Activated T-helper 1 cell treated with Interleukin-2 at 50 U/mL for 16 hours (primary cell): ENCODE measurements at places on chromosomes 5 and 9.

GRCh38 chr9:100819980-100820379 is 208.5 kb upstream of the PLPPR1 start:
- DNase-seq: no peak

DNA sequence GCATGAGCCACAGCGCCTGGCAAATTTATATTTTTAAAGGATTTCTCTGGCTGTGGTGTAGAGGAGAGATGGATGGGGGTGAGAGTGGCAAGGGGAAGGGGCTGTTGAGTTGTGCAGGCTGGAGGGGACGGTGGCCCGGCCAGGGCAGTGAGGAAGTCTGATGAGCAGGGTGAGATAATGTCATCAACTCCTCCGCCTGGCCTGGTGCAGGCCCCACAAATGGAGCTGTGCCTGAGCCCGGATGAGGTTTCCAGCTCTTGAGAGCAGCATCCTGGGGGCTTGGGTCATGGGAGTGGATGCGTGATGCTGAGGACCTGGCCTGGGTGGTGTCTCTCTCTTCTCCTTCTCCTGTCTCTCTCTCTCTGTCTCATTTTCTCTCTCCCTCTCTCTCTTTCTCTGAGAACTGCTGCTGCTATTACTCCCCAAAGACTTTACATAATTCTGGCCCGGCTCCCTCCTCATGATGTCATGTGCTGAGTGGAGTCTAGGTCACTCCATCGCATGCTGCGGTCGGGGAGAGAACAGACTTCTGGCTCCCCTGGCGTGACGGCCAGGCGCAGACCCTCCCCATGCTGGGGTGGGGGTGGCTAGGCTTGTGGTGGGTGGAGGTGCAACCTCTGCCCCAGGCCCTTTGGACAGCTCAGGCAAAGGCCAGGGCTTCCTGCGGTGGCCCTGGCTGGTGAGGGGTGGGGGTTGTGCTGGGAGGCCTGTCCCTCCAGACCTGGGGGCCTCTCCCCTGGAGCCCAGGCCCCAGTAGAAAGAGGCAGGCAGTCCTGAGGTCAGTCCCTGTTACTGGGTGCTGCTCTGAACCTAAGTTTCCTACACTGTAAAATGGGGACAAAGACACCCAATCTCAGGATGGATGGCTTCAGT is 26.4 kb downstream of the FGF18 start:
- no peak for DNase-seq

DNA sequence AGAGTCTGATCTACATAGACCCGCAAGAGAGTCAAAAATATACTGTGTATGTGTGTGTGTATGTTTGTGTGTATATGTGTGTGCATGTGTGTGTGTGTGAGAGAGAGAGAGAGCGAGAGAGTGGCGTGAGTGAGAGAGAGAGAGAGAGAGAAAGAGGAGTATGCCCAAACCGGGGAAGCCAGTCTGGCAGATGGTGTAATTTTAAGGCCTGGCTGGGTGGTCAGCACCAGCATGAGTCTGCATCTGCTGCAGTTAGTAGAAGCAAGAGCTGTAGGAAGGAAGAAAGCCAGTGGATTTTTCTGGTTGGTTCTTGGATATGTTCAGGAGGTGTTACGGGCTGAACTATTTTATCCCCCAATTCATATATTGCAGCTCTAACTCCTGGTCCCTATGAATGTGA is 75.2 kb downstream of the ACTBL2 start:
- no peak for DNase-seq

DNA sequence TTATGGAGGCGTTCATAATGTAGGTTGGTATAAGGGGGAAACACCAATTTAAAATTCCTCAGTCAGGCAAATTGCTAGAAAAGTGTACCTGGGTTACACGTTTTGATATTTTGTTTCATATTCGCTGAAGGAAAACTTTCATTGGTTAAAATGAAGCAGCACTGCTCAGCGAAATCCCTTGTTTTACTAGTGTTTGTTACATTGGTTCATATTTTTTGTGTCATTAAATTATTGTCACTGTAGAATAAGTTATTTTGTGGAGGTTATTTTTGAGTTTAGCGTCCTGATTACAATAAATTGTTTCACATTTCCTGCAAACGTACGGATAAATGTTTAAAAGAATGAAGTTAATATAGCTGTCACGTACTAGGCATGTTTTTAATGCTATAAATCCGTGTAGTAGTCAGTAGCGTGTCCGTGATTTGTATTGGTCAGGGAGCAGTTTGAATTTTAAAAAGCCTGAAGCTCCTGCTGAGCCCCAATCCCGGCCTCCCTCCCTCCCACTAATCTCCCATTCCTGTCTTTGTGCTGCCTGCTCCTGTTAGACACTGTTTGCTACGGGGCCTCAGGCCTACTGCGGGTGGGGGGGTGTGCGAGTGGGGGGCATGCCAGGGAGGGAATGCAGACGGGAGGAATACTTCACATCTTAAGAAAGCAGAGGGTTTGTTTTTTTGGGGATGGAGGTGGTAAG is 2.0 kb downstream of the NIPBL start:
- DNase-seq: no peak

- no peak for DNase-seq
Measured at GRCh38 chr9:30075022-30075421, 2309.4 kb upstream of the ACO1 start.

GRCh38 chr5:167284222-167284890 is 1007.1 kb upstream of the WWC1 start:
- DNase-seq: no peak

DNA sequence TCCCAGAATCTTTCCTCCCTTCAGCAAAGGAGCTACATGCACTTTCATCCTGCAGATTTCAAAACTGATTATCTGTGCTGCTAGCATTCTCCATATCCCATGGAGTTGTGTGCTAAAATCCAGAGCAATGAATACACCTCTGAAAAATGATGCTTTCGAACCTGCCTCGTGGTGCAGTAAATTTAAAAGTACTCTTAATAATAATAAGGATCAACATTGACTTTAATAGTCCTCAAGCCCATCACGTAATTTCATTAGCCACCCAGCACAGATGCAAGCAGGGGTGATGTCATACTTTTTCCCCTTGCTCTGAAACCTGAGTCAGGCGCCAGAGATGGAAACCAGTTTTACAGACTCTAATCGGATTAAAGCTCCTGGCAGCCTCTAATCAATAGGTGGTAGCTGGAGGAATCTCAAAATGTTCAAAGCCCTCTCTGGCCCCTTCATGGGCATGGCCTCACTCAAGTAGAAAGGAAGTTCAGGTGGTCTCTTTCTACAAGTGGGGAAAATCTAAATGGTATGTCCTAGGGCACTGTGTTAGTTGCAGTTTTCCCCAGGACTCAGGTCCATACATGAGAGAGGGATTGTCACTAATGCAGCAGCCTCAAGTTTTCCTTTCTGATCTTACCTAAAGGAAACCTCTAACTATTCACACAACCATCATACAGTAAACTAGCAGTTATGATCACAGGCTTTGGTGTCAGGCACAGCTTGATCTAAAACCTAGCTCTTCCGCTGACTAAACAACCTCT is 221.6 kb upstream of the SLC30A5 start:
- no peak for DNase-seq

DNA sequence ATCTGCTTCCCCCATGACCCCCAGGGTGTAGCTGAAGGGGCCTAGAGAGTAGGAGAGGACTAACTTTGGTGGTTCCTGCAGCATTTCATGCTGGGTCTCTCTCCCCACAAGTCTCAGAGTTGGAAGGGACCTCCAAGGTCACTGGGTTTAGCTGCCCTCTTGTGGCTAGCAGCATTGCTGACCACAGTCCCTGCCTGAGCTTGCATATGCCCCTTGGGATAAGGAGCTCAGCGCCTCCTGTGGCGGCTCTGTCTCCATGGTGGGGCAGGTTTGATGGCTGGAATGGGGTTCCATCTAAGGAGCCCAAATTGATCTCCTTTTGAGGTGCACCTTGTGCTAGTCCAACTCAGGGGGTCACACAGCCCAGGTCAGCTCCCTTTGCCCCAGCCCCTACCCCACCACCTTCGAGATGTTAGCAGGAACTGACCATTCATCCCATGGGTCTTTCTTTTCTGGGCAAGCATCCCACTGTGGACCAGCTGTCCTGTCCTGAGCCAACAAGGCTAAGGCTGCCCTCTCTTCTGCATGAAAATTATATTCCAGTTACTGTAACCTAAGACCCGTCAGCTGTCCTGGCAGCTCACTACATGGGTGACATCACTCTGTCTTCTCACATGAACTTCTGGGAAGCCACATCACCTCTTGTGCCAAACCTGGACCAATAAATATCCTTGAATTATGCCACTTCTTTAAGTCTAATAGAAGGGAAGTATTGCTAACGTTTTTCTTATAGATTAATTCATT is 196.2 kb downstream of the HSPA4 start:
- no peak for DNase-seq
